ENCODE measurements at places on chromosomes 6 and 20.

- no peak for DNase-seq
Measured at GRCh38 chr20:37388831-37389230, 42.9 kb downstream of the SRC start.

DNA sequence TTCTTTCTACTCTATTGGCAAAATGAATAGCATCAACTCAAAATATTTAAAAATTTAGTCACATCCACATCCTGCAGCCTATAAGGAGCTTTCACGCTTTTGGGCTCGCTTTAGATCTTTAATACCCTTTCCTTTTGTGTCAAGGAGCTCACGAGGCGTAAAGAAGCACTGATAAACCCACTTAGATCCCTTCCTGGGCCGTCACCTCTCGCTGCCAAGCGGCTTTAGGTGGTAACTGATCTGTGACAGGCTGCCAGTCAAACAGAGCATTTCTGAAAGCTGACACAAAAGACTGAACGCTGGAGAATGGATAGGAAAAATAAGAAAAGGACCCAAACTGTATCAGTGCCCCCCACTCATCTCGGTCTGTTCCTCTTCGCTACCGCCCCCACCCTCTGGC, 385.7 kb upstream of the MMS22L start:
- no peak for DNase-seq

DNA sequence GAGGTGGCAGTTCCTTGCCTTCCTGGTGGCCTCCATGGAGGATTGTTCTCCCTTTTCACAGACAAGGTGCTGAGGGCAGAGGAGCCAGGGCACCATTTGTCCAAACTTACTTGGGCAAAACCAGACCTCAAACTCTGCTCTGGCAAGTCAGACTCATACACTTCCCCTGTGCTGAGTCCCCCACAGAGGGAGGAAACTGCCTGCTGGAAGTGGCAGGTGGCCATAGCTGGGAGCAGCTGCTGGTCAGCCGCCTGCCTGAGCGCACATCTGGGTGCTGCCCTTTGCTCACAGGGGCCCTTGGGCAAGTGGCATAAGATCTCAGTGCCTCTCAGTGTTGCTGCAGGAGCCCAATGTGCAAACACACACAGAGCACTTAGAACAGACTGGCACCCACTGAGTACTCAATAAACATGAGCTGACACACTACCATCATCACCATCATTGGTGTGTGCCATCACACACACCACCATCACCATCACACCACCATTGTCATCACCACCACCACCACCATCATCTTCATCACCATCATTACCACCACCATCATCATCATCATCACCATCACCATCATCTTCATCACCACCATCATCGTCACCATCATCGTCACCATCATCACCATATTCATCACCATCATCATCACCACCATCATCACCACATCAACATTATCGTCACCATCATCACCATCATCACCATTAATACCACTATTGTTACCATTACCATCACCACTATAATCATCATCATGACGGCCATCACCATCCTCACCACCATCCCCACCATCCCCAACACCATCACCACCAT, 17.6 kb downstream of the NOL4L start:
- no peak for DNase-seq

GRCh38 chr6:22017272-22017671, 279.6 kb downstream of the PRL start:
- DNase-seq, result no peak

- DNase-seq, result no peak
Measured at GRCh38 chr6:131728296-131728939, 17.6 kb upstream of the CTAGE9 start.

- peak; percentile 47 for DNase-seq
Measured at GRCh38 chr20:46349035-46349741, 40.9 kb upstream of the CDH22 start.

DNA sequence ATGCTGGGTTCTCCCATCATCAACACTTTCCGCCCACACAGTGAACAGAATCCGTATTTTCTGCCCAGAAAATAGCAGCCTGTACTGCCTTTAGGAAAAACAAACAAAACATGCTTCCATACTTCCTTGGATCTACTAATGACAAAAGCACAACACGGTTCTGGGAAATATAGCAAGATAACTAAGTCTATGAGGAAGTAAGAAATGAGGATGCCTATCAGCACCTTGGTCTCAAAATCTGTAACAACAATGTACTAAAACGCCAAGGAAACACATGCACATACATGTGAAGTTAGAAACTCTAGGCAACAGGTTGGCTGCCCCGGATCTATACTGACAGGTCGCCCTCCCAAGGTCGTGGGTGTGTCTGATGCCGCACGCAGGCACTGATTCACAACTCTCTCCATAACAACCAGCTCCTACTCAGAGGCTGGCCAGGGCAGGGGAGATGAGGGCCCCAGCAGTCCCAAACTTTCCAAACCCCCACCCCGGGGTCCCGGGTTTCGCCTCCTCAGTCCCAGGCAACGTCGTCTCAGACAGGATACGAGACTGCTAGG, 710 bp downstream of the BTBD9 start:
- DNase-seq, result peak; percentile 69

GRCh38 chr6:5234874-5235273, 25.9 kb downstream of the LYRM4 start:
- DNase-seq, result no peak

DNA sequence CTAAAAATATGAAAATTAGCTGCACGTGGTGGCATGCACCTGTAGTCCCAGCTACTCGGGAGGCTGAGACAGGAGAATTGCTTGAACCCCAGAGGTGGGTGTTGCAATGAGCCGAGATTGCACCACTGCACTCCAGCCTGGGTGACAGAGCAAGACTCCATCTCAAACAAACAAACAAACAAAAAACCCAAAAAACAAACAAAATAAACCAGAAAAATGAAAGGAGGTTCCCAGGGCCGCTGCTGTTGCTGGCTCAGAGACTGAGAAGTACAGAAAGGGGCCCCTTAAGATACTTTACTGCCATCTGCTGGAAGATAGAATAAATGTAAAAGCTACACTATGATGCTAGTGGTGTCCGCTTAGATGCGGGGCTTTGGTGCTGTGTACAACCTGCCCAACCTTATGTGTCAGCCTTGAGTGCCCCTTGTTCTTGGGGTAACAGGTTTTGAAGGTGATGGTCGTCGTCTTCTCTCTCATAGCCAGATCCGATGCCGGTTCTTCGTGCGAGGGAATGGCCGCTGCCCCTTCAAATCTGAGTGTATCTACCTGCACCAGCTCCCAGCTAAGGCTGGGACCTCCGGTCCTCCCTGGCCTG, 2.8 kb upstream of the FANCE start:
- no peak for DNase-seq

- no peak for DNase-seq
Measured at GRCh38 chr20:31890646-31891045, 20.2 kb downstream of the TTLL9 start.

DNA sequence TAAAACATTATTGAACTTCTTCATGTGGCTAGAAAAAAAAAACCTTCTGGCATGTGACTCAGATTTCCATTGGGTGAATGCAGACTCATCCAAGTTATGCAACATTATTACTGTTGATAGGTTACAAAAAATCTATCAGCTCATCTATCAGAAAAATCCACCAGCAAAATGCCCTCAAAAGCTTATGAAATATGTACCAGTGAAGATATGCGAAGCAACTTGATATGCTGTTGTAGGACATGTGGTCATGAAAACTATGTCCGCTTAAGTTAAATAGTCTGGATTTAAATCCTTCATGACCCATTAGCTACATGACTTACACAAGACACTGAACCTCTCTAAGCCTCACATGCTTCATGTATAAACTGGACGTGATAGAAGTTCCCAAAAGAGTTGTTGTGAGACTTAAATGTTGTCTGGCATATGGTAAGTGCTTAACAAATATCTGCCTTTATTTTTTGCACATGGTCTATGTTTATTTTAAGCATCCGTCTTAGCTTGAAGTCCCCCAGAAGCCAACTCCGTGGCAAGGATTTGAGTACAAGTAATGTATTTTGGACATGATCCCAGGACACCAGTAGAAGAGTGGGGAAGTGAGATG, 12.5 kb upstream of the BFSP1 start:
- no peak for DNase-seq

DNA sequence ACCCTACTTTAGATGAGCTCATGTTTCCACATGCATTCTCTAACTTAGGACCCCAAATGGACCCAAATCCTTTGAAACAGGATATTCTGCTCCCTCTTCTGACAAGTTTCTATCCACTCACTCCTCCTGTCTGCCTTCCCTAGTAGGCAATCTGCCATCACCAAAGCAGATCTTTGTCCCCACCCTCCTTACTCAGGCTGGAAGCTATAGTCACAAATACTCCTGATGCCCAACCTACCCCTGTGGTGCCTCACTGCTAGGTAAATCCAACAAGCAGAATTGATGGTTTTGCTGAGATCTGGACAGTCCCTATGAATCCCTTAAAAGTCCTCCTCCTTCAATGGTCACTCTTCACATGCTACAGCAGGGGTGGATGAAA, 21.7 kb downstream of the ELOVL5 start:
- DNase-seq, result no peak

DNA sequence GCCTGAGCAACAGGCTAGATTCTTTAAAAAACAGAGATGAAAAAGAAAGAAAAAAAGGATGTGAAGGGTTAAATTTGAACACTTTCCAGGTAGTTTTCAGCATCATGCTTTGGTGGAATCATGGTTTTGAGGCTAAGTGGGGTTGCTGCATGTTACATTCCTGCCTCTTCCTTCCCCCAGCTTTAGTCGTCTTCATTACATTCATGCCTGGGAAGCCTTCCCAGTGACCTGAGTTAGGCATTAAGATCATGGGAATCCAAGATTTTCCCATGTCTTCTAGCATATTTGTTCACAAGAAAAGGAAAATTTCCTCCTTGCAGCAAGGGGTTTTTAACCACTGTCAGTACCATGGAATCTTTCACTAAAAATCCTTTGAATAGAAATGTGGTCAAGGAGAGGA, 12.0 kb downstream of the TPX2 start:
- no peak for DNase-seq
